ENCODE measurements at places on chromosomes 3 and 15. TPM values are rescaled to one million over a fixed set of nuclear protein-coding genes. Genes with fewer than 3 reads are reported as not detected.

FGD5 gene
- total RNA-seq = 74.3 TPM

COL6A6 gene
- total RNA-seq = not detected

TRIM71 gene
- total RNA-seq = not detected

PLCL2 gene
- 9.9 TPM for total RNA-seq

GPR149 gene
- not detected for total RNA-seq

DGKG gene
- total RNA-seq = 2.0 TPM

ACOX2 gene
- total RNA-seq = 0.60 TPM

RTP3 gene
- total RNA-seq = not detected

NEK10 gene
- total RNA-seq = 1.4 TPM

DNA sequence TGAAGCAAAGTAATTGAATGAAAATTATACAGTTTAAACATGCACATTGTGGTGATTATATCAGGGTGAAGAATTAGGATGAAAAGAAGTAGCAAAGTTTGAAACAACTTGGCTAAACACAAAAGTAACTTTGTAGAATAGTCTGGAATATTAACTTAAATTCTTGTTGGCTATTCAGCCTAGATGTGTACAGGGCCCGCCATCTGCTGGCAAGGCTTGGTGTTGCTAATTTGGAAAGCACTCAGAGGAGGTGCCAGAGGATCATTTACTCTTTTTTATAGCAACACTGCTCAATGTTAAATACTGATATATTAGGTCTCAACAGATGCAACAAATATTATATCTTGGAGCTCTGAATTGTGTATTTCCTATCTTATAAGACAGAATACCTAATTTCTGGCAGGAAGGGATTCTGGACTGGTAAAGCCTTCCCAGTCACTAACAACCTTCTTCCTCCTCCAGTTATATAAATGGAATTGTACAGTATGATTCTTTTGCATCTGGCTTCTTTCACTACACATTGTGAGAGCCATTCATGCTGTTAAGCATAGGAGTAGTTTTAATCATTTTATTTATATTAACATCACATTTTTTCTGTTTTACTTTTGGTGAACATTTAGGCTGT is 36.1 kb downstream of the TTC23 start:
- DNase-seq = peak; percentile 87

- DNase-seq = peak; percentile 71
Observed at GRCh38 chr15:58038426-58039078, 27.0 kb downstream of the ALDH1A2 start.

- no peak for DNase-seq
Observed at GRCh38 chr3:187212196-187212545, 14.9 kb downstream of the RTP1 start.

DNA sequence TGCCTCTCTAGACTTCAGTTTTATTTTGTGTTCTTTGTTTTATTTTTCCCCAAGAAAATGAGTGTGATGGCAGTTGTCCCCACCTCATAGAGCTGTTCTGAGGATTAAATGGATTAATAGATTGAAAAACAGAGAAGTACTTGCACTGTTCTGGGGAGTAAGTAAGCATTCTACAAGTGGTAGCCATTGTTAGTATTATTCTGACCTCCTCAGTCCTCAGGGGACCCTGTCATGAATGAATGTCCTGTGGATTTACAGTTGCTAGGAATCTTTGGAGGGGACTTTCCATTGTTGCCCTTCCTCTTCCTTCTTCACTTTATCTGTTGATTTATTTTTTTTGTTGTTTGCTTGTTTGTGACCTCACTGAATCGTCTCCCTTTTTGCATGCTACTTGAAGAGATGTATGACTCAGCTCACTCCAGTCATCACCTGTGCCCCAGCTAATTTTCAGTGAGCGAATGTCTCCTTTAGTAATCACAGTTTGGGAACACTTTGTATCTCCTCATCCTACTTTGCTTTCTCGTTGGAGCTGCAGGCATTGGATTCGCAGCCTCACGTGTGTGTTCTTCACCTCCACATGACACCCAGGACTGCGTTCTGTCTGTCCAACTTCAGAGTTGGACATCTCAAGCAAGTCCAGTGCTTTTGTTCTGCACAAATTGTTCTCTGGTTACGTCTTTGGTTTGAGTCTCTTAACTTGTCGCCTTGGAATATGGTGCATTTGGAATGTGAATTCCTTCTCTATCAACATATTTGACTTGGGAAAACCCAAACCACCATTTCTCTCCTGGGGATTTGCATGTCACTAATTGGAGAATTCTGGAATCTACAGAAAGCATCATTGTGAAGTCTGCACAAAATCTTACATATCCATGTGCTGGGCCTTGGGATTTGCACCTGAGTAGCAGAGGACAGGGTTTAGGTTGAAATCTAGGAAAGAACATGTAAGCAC is 54.5 kb downstream of the LRTM1 start:
- no peak for DNase-seq

DNA sequence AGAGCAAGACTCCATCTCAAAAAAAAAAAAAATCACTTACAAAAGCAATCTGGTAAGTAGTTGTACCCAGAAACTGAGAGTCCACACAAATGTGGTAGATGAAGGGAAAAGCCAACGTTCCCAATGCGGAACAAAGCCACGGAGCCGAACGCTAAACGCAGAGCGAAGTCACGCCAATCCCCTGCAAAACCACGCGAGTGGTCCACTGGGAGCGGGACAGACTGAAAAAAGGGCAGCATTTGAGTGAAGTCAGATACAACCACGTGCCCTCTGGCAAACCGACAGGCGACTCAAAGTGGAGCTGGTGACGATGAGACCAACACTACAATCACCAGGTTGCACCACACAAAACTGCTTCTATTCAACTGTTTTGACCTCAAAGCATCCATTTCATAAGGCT is 246.1 kb upstream of the LYSMD4 start:
- DNase-seq = no peak

GRCh38 chr15:69185706-69186105 is 25.3 kb downstream of the GLCE start:
- no peak for DNase-seq

- peak; percentile 81 for DNase-seq
Observed at GRCh38 chr3:45537970-45538640, 56.4 kb upstream of the LIMD1 start.

DNA sequence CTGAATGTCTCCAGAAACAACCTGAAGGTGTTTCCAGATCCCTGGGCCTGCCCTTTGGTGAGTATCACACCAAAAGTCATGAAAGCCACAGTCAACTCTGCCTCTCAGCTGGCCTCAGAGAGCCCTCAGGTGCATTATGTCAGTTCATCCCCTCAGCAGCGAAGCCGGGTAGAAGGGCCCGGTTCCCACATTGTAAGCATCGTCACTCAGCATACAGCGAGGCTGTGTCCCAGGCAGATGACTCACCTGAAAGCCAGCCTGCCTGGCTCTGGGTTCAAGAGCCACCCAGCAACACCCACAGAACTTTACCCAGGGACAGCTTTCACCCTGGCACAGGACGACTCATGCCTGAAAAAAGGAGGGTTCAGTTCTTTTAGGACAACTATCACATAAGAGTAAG is 91.6 kb downstream of the LRRK1 start:
- no peak for DNase-seq

DNA sequence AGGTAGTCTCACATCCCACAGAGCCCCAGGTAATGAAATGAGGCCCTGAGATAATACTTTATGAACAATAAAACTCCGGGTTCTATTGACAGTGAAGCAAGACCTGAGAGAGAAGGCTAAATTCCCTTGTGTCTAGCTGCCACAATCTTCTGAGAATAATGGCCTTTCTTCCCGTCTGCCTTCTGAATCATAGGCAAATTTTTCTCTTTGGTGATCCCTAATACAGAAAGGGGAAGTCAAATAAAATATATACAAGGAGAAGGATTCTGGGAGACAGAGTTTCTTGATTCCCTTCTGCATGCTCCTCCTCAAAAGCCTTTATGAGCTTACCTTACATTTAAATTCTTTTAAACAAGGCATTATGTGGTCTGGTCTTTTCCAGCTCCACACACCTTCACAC is 29.9 kb upstream of the CCR2 start:
- DNase-seq = no peak

GRCh38 chr3:13707456-13707855 is 158.5 kb downstream of the FBLN2 start:
- no peak for DNase-seq

- DNase-seq = no peak
Observed at GRCh38 chr15:56786966-56787365, 53.7 kb upstream of the ZNF280D start.

- no peak for DNase-seq
Observed at GRCh38 chr3:102302020-102302419, 132.8 kb upstream of the ZPLD1 start.

DNA sequence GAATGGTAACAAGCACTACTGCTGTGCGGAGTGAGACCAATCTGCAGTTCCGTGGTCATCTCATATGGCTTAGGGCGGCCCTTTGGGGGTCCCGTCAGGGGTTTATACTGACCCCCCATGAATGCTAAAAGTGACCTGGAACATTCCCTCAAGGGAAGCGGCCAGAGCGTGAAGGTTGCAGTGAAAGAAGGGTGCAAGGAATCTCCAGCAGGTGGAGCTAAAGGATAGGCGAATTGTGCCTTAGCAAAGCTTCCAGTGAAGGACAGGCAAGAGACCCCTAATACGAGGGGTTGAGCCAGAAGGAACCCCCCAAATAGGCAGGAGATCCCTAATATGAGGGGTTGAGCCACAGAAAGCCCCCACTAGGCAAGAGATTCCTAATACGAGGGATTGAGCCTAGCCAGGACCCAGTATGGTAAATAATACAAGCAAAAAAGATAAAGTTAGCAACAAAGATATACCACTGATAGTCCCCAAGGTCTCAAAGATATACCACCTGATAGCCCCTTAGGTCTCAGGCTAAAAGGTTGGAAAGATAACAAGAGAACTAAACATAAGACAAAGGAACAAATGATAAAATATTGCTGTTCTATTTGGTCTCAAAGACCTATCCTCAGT is 32.8 kb downstream of the ZNF589 start:
- peak; percentile 83 for DNase-seq

DNA sequence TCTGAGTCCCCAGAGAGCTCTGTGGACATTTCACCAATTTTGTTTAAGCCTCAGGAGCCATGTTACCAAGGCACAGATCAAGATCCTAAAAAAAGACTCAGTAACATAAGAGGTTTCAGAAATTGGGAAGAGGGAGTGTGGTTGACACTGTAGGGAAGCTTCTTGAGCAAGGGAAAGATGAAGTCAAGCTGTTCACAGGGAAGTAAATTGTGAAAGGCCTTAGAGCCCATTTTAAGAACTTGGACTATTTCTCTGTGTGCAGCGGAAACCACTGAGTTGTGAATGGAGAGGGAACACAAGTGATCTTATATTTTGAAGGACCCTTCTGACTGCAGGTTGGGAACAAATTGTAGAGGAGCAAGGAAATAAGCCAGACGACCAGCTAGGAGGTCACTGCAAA is 18.7 kb downstream of the BCL2A1 start:
- no peak for DNase-seq

GRCh38 chr15:31387092-31387478 is 60.5 kb downstream of the KLF13 start:
- DNase-seq = no peak

DNA sequence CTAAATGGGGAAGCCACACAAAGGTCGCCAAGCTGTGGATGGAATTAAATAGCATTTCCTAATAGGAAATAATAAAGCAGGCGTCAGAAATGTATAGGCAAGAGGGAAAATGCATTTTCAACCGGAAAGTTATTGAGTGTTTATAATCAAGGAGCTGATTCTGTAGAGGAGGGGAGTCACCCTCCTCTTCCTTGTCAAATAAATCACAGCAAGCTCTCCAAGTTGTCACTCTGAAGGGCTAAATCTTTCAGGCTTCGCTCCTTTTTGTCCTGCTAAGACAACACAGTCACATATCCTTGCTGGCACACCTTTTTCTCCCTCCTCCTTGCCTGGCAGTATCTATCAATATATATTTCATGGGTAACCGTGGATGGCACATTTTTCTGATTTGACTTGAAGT is 338.4 kb downstream of the SATB1 start:
- no peak for DNase-seq

DNA sequence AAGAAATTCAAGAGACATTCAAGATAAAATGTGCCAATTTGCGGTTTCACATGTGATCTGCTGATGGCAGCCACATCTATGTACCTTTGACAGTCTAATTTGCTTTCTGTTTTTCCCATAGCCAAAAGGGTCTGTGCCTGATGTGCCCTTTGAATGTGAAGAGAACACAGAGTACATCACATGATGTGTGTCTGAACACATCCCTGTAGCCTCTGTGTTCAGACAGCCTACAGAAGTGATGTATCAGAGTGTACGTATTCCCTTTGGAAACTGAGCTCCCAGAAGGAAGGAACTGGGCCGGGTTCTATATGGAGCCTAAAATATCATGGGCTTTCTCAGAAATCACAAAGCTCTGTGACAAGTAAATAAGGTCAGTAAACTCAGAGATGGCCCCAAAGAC is 52.4 kb downstream of the BOC start:
- DNase-seq = no peak

- DNase-seq = no peak
Observed at GRCh38 chr3:126811530-126811929, 107.5 kb downstream of the CHCHD6 start.

DNA sequence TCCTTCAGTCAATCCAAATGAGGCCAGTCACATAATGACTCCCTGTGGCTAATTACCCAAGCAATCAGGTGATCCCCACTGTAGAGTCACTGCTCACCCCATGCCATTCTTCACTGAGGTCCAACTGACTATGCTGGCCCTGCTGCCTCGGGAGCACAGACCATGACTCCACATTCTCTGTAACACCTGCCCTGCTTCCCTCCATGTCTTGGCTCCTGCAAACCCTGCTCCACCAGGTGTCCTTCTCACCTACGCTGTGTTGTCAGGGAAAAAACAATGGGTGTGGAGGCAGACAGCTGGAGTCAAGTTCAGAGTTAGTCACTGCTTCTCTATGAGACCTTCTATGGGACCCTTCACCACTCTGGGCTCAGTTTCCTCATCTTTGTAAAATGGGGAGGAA is 6.1 kb upstream of the SFMBT1 start:
- DNase-seq = no peak

- no peak for DNase-seq
Observed at GRCh38 chr3:114427285-114428043, 133.6 kb downstream of the TIGIT start.

DNA sequence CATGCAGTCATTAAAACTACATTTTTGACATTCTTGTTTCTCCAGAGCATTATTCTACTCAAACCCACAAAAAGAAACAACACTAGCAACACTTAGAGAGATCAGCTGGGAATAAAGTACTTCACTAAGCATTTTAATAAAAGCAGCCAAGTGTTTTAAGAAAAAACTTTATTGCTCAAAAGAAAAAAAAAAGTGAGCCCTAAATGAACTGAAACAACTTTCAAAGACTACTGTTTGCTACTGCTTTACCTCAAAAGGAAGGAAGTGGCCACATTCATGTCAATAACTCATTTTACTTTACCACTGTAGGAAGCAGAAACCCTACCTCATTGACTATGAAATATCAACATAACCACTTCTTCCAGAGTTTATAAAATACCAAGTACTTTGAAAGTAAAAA is 91.3 kb downstream of the UACA start:
- DNase-seq = no peak

- DNase-seq = no peak
Observed at GRCh38 chr3:64936556-64936955, 248.8 kb upstream of the ADAMTS9 start.

- DNase-seq = no peak
Observed at GRCh38 chr15:38555686-38556334, 8.8 kb downstream of the RASGRP1 start.

- DNase-seq = peak; percentile 70
Observed at GRCh38 chr15:52331490-52332240, 36.1 kb upstream of the MYO5C start.
